Osteocyte (in vitro differentiated cells): ENCODE measurements at places on chromosomes 2 and 18.

DNA sequence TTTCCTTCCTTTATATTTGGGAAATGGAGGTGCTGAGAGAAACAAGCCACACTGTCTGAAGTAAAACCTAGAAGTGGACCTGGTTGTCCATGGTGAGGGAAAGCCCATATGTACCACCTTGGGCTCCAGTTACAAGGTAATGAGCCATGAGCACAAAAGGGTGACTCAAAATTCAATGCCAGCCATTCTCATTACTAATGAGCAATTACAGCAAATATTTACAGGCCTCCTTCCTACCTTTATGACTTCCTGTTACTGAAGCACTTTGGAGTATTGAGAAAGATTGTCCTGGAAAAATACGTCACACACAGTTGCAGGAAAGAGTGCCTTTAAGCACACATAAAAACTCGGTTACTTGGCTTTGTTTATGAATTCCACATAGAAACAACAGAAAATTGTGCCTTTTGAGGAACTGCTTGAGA lies 9.1 kb downstream of the EPAS1 start:
- DNase-seq = no peak

- DNase-seq = no peak
Measured at GRCh38 chr2:16755442-16755841, 89.8 kb upstream of the CYRIA start.

DNA sequence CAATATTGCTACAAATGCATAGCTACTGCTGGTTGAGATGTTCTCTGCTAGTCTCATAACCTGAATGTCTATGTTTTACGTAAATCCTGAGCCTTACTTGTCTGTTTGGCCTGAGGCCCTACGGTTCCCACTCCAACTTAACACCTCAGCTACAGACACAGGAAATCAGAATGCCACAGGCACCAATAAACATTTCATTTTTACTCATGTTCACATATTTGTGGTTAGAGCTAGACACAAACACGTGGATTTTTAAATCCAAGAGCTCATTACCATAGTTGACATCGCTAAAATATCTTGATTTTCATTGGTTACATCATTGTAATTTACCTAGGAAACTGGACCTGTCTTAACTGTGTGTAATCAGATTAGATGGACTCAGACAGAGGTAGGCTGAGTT lies 263.8 kb upstream of the CDH19 start:
- no peak for DNase-seq

DNA sequence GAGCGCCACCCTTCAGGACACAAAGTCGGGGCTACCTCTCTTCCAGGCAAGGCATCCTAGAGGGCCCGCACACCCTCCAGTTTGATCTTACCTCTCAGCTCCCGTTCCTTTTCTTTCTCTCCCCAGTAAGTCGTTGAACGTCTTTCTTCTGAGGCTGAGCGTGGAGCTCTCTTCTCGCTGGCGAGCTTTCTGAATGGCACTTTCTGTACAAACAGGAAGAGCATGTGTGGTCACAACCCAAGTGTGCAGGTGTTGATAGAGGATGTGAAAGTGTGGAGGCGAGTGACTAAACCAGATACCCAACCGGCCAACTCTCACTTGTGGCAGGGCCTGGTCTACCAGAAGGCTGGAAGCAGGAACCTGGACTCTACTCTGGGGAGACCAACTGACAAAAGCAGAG lies at the start of gene AFF3:
TSS of gene AFF3 (minus strand) at position 198 of the 400 bp plus-strand sequence. CDS start 38,136 bp downstream, outside the sequence.
- no peak for DNase-seq

DNA sequence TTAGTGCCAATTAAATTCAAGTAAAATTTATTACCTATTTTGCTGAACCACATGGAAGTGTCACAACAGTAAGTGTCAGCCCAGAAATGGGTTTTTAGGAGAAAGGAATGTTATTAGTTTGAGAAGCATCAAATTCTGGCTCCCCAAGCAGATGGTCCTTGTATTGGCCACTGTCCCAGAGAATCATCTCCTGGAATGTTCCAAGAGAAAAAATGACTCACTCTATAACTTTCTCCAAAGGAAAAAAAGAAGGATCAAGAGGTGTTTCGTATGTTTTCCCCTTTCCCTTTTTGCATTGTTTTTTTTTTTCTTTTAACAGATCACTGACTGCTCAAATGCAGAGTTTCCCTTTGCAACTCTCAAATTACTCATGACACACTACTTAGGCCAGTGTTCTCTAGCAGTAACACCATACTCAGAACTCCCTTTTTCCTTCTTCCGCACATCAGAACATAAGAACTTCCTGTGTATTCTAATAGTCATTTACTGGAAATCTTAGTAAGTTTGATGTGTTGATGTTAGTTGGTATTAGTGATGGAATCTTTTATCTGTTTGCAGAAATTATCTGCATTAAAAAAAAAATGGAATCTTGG lies 390.3 kb downstream of the GPD2 start:
- no peak for DNase-seq

- DNase-seq = no peak
Measured at GRCh38 chr2:241456546-241456945, 51.8 kb downstream of the STK25 start.

- DNase-seq = peak; percentile 86
Measured at GRCh38 chr2:65430603-65431420, 1.6 kb downstream of the SPRED2 start.

DNA sequence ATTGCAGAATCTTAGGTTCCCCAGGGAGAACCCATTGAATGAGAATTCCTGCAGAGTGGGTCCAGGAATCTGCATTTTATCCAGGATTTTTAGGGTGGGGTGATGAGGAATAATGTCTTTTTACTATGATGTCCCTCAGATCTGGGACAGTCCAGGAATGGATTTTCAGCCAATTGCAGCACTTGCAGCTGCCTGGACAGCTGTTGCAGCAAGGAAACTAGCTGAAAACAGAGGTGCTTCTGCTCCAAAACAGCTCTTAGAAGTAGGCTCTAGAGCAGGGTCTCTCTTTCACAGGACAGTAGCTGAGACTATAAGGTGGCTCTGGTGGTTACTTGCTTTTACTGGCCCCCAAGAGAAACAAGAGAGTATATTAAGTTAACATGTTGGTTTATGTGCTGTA lies 9.1 kb downstream of the GLI2 start:
- DNase-seq = no peak

GRCh38 chr2:8198766-8199382 lies 483.0 kb upstream of the ID2 start:
- no peak for DNase-seq

GRCh38 chr18:13565228-13565627 lies 161.1 kb downstream of the FAM210A start:
- no peak for DNase-seq

DNA sequence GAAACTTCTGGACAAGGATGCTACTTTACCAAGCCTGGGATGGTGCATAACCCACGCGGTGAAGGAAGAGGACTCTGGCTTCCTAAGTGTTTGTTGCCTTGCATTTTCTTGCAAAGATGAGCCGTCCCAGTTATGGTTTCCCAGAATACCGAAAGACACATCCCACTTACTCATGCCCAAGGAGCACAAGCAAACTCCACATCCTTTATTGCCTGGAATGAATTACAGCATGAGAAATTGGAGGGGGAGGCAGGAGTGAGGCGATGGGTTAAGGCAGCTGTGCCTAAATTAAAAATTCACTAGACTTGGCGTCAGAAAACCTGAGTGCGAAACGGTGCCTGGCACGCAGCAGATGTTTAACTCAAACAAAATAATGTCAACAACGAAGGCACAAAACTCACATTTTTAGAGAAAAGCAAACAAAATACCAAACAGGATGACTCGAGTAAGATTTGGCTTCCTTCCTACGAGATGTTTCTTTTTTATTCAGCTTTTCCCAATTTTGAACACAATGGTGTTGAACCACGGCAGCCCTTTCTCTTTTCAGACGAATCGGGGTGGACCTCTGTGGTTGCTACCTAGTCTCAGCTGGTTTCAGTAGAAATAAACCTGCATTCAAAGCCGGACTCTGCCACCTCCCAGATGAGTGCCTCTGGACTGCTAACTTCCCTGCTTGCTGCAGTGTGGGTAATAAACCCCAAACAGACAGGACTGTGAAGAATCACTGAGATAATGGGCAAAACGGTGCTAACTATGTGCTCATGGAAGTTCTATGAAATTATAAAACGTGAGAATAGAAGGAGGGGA lies 100.3 kb upstream of the NCK2 start:
- DNase-seq = no peak

DNA sequence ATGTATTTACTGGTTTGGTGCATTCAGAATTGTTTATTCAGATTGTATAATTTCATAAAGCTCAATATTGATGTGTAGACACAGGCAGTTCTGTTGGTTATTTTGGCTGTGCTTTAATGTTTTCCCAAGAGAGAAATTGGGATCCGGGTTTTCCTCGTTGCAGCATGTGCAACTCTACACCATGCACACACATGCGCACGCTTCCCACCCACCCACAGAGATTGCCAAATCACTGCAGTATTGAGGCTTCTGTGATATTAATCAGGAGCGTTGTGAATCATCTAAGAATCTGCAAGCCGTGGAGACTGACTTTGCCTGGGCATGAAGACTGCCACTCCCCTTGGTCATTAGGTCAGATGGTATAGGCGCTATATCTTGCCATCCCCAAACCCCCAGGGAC lies 571.5 kb downstream of the SLC4A3 start:
- DNase-seq = no peak

GRCh38 chr2:138132108-138132507 lies 167.8 kb downstream of the HNMT start:
- no peak for DNase-seq

- no peak for DNase-seq
Measured at GRCh38 chr2:63888490-63889402, 47.0 kb downstream of the UGP2 start.

- no peak for DNase-seq
Measured at GRCh38 chr2:121776361-121776760, 20.9 kb downstream of the TSN start.

- DNase-seq = no peak
Measured at GRCh38 chr2:29014331-29014730, 33.2 kb downstream of the TOGARAM2 start.

DNA sequence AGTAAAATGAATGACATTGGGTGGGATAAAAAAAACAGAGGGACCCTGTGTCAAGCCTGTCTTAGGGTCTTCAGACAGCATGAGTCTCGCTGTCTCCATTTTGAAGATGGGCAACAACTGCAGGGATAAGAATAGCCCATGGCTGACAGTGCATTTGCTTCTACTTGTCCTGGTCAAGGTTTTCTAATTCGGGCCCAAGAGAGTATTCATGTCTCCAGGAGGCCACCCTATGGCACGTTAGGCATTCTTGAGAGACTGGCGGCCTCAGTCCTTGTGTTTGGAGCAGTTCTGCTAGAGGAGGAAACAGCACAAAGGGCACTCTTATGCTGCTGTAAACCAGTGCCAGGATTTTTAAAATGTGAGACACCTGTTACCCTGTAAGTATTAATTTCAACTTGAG lies 9.5 kb upstream of the MYL1 start:
- no peak for DNase-seq

GRCh38 chr18:49249521-49249920 lies 210.9 kb downstream of the DYM start:
- no peak for DNase-seq

DNA sequence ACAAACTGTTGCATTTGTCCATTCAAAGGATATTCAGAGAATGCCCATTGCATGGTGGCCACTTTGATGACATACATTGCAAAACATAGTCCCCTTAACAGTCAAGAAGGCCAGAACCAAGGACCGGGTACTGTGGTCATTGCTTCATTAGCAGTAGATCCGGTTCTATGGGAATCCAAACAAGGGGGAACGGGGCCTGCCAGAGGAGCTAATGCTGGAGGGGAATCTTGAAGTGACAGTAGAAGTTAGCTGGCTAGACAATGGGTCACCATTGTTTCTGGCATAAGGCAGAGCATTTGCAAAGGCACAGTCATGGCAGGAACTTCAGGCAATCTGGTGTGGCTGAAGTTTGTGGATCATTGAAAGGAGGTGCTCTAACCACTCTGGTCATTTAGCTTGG lies 279.7 kb downstream of the SS18 start:
- DNase-seq = no peak

DNA sequence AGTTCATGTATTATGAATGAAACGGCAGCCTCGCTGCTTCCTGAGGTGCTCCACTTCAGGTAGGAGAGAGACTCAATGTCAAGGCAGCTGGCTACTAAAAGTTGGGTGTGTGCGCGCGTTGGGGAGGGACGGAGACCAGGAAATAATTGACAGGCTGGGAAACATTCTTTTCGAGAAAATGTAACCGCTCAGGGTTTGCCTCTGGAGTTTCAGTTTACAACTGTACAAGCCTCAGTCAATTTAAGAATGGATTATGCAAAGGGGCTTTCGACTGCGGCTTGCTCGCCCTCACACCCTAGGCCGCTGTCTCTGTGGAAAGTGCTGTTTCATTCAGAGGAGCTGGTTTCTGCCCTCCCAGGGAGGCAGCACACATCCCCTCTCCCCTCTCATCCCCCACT lies 4.4 kb upstream of the SPRED2 start:
- DNase-seq = no peak

GRCh38 chr2:28510184-28510583 lies 14.3 kb downstream of the PLB1 start:
- DNase-seq = no peak

- no peak for DNase-seq
Measured at GRCh38 chr2:20049637-20050036, 1.8 kb downstream of the LAPTM4A start.

- DNase-seq = no peak
Measured at GRCh38 chr2:44983836-44984604, 25.2 kb downstream of the SIX2 start.

- DNase-seq = no peak
Measured at GRCh38 chr2:69546646-69547045, 96.9 kb downstream of the AAK1 start.

- DNase-seq = no peak
Measured at GRCh38 chr2:230790981-230791380, 73.8 kb upstream of the ITM2C start.

- DNase-seq = no peak
Measured at GRCh38 chr18:79818631-79819030, 20.9 kb downstream of the KCNG2 start.

DNA sequence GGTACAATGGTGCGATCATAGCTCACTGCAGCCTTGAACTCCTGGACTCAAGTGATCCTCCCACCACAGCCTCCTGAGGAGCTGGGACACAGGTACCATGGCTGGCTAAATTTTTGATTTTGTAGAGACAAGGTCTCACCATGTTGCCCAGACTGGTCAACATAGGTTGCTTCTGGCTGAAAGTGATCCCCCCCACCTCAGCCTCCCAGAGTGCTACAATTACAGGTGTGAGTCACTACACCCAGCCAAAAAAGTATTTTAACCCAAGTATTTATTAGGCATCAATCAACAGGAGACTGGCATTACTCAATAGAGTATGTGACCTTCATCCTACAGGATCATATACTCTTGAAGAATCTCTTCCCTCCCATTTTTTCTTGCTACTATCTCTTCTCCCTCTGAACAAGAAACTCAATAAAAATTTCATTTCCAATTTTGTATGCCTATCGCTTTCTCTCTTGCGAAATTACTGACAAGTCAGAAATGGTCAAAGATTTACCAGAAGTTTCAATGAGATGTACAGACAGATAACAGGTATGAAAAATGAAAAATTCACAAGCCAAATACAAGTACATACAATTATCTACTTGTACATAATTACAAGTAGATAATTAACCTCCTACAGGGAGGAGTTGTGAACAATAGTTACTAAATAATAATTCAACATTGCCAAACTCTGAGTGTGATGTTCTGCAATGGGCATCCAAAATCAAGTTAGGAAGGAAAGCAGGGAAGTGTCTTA lies 34.9 kb upstream of the CCNT2 start:
- no peak for DNase-seq
